ENCODE measurements at places on chromosomes 7 and 10.
A peak's percentile ranks its signal among the peaks of the same experiment; 100 is the strongest.

- no peak for DNase-seq
These were observed 2.8 kb downstream of the COPS6 start for GRCh38 chr7:100091411-100092181.

DNA sequence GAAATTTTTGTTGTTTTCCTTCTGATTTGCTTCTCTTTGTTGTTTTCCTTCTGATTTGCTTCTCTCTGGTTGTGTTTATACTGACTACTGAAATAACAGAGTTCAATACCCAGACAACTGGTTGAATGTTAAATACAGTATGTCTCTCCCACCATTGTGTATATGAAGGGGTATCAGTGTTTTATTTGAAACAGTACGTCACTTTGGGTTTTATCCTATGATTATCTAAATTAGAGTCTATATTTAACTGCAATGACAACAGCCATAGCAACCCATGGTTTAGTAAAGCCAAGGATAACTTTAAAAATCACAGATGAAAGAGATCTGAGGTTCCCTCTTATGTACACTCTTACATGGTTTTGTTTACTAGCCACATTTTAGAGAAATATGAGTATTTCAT, 141.3 kb downstream of the GNAT3 start:
- no peak for DNase-seq

- no peak for DNase-seq
These were observed 91.3 kb downstream of the PARD3 start for GRCh38 chr10:34723750-34724149.

GRCh38 chr7:138975343-138976104, 5.7 kb downstream of the KIAA1549 start:
- DNase-seq: no peak

DNA sequence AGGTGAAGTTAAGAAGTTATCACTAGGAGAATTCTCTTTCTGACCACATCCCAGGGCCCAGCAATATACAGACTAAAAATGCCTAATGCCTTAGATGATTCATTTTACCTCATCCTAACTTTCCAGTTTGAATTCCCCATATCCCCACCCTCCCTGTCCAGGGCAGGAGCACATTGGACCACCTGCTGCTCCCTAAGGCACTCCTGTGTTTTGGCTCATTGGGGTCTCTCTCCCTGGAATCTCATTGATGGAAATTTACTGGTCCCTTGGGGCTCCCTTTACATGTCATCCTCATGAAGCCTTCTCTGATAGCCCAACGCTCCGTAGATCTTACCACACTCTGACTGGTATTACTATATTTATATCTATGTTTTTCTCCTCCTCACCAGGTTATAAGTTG, 2.7 kb downstream of the IL2RA start:
- DNase-seq: no peak

DNA sequence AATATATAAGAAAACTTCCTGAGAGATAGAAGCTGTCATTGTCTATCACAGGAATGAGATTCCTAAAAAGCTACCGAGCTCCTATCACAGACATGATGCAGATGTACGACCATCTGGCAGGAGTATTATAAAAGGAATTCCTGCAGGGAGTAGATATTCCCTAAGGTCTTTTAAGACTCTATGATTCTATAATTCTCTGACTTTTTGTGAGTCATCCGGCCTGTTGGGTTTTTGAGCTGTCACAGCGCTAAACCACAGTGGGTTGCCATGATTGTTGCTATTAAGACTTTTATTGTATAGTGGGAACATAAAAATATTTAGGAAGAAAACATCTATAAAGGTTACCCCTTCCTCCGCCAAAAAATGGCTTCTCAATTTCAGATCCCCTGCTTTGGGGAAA, 223.4 kb downstream of the BMPER start:
- peak; percentile 88 for DNase-seq

- peak; percentile 18 for DNase-seq
These were observed 2.2 kb downstream of the CFAP46 start for GRCh38 chr10:132939957-132940790.

DNA sequence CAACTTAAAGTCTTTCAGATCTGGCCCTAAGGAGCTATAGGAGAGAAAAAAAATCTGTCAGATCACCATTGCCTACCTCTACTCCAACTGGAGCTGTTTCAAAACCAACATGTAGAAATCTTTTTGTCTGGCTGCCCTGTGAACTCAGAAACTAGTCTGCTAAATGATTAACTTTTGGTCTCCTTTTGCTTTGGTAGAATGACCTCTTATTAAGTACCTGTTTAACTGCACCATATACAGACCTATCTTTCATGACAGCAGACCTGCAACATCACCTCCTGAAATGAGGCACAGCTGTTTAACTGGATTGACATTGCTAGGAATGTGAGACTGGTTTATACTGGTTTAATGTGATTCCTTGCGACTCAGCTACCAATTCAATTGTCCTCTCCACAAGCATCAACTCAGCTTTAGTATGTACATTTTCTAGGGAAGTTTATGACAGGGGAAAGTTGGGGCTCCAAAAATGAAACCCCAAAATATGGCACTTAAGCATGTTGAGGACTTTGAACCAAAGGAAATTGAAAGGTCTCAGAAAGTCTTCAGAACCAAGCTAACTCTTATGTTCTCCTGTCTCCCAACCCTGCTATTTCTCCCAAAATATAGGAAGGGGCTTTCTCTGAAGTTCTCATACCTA, 1.8 kb downstream of the CYP3A43 start:
- no peak for DNase-seq

DNA sequence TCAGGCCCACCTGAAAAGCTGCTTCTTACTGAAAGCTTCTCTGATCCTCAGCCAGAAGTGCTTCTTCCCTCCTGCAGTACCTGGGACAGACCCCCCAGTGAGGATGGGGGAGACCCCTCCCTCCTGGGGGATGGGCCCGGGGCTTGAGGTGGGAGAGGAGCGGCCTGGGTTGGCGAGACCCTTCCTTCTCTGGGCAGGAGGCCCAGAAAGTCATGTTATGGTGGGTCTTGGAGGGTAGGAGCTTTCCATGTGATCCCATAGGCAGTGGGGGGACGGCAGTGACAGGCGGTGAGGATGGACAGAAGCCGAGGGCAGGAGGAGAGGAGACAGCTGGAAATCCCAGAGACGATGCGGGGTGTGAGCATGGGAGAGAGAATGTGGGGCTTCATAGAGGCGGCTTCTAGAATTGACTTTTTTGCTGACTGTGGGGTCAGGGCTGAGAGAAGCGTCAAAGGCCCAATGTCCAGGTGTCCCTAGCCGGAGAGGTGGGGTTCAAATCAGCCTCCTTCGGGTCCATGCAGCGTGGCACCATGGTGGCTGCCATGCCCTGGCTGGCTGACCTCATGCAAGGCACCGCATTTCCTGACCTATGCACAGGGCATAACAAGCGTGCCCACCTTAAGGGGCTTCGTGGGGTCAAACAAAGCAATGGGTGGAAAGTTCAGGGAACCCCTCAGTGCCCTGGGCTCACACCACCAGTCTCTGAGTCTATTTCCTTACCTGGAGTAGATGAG, 154.0 kb downstream of the UBE2H start:
- no peak for DNase-seq

DNA sequence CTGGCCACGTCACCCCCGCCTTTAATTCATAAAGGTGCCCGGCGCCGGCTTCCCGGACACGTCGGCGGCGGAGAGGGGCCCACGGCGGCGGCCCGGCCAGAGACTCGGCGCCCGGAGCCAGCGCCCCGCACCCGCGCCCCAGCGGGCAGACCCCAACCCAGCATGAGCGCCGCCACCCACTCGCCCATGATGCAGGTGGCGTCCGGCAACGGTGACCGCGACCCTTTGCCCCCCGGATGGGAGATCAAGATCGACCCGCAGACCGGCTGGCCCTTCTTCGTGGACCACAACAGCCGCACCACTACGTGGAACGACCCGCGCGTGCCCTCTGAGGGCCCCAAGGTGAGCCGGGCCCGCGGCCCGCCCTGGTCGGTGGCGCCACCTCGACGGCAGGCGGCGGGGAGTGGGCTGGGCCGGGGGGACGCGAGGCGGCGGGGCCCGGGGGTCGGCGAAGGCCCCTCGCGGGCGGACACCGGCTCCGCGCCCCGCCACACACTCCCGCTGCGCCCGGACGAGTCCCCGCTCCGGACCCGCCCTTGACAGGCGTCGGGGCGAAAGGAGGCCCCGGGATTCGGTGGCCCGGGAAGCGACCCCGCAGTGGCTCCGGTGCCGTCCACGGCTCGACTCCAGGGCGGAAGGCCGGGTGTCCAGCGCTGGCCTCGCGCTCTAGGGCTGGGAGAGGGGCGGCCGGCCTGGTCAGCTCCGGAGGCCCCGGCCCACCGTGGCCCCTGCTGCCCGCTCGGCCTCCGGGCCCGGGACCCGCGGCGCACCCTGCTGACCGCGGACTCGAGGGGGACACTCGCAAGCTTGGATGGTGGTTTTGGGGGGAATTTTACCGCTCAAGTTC, 557 bp downstream of the BAG3 start:
- no peak for DNase-seq

DNA sequence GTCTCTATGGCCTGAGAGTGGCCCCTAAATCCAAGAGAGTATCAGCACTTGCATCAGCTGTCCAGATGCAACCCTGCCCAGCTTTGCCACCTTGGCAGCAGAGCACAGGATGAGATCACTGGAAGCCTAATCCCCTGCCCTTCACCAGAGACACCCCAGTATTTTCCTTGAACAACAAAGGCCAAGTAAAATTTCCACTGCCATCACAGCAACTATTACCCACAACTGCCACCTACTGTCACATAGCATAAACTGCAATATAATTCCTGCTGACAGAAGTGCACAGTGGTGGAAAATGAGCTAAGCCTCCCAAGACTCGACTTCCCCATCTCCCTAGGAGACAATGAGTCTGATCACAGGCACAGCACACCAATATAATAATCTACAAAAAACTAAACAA, 462.8 kb upstream of the ZWINT start:
- peak; percentile 1 for DNase-seq

- no peak for DNase-seq
These were observed 44.5 kb downstream of the TECTB start for GRCh38 chr10:112327678-112328077.

DNA sequence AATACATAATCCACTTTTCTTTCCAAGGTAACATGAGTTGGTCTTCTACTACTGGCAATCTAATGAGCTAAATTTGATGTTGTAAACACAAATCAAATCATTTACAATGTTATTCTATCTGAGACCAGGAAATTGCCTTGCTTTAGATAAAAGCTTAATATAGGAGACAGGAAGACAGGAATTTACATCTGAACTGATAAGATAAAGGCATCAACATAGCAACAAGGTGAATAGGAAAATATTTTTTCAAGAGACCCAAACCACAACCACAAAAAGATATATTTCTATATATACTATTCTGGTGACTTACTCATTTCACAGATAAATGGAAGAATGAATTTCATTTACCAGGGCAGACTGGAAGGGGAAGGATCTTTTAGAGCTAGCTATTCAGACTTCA, 46.3 kb upstream of the CALCR start:
- no peak for DNase-seq

- DNase-seq: no peak
These were observed 401.4 kb downstream of the TNS3 start for GRCh38 chr7:47180516-47180826.

GRCh38 chr10:86964061-86964846, 4.0 kb upstream of the ADIRF start:
- no peak for DNase-seq

- no peak for DNase-seq
These were observed 105.7 kb downstream of the HOXA1 start for GRCh38 chr7:26989897-26990670.

GRCh38 chr7:80848841-80849240, 70.0 kb downstream of the SEMA3C start:
- no peak for DNase-seq

- no peak for DNase-seq
These were observed 106.4 kb downstream of the COL13A1 start for GRCh38 chr10:69908124-69908523.

DNA sequence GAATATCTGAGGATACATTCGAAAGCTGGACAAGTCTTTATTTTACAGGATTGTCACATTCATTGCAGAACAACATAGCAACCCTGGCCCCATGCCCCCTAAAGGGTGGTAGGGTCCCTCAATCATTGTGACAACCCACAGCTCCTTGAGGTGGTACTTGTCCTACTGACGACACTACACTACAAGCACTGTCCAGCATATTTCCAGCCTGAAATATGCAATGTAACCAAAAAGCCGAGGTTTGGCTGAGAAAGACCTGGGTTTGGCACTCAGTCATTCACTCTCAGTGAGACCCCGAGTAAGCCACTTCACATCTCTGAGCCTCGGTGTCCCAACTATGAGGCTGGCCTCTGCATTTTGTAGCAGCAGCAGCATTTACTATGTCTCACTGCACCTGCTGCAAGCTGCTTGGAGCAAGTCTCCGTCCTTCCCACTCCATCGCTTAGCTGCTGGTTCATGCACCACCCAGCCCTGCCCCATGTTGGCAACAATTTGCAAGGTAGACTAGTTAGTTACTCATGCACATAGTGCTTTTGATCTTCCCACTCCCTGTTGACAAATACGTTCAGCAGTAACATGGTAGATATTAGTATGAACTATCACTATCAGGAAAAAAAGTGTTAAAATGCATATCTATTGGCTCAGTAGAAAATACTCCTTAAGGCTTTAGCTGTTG, 43.6 kb upstream of the TNPO3 start:
- no peak for DNase-seq

GRCh38 chr10:103585011-103585405, 91.5 kb downstream of the NEURL1 start:
- DNase-seq: no peak

DNA sequence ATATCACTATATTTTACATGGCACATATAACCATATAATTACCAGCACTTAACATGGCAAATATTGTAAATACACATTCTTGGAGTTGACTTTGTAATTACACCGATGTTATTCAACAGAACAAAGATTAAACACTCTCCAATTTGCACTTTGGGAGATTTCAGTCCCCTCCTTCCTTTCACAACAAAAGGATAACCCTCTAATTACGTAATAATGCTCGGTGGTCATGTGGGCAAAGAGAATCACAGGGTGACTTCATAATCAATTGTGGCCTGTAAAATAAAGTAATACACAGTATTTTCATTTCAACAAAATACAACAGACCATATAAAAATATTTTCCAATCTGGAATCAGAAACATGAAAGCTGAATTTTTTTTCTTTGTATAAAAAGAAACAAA, 73.2 kb downstream of the RHOBTB1 start:
- DNase-seq: no peak

- no peak for DNase-seq
These were observed 27.7 kb downstream of the ZCCHC24 start for GRCh38 chr10:79417731-79418130.

DNA sequence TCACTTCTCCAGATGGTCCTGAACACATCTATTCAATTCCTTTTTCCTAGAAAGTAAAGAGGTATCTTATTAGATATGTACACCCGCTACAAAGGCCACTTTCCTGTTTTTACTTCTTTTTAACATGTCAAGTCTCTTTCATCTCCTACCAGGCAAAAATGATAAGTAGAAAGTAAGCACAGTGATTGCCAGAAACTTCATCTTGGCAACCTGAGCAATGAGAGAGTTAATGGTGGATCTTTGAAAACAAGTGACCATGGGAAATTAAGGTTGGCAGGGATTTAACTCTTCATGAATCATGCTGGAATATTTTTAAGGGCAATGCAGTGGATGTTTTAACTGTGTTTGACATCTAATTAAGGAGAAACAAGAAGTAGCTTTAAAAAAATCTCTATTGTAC, 2.7 kb downstream of the SEMA3A start:
- DNase-seq: no peak

GRCh38 chr10:100600218-100600617, 64.5 kb downstream of the HIF1AN start:
- peak; percentile 84 for DNase-seq

Data from COLO829 (cell line).